Esophagus squamous epithelium (tissue), 5 donors: ENCODE measurements at places on chromosomes 3 and 15.

DNA sequence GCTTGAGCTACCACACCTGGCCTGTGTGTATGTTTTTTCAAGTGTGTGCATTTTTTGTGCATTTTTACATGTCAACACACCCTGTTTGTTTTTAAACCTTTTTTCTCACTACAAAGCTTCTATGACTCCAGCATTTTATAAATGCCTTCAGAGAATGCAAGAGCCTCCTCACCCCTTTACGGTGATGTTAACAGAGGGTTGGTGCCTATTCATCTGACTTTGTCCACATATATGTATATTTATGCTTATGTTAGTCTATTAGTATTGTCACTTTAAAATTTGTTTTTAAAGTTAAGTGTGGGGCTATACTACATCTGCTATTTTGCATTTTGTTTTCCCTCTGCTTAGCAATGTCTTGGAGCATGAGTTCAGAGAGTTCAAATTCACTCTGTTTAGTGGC, 45.8 kb downstream of the EEFSEC start:
- no peak for DNase-seq

DNA sequence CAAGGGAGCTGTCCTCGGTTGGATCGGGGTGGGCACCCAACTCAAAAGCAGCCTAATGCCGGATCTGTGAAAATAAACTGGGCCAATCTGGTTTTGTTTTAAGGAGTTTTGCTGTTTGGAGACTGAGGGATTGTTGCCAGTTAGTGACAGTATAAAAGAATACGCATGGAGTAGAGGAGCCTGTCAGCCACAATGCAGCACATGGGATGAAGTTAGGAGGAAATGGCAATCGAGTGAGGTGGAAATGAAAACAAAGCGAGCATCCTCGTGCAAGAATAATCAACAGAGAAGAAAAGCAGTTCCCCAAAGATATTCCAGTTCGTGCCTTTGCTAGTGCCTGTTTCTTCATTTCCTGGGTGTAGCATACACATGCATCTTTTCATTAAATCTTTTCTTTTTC, 108.4 kb upstream of the RORA start:
- DNase-seq: no peak

DNA sequence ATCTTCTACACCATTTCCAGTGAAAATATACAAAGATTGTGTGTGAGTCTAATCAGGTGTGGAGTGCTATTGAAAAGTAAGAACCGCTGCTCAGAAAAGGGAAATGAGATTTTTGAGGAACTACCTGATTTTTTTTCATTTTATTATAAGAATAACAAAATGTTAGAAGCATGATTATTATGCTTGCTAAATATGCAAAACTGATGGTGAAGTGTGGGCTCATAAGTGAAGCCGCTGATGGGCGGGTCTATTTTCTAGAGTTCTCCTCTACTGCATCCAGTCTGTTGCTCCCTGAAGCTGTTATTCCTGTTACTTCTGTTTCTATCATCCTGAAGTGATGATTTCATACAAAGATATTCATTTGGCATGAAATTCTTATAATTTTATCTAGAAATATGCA, 612.0 kb downstream of the CADM2 start:
- no peak for DNase-seq

- no peak for DNase-seq
These were observed 27.0 kb downstream of the PSTPIP1 start for GRCh38 chr15:77021803-77022381.

GRCh38 chr3:186772701-186773417, 10.5 kb upstream of the EIF4A2 start:
- DNase-seq: peak; percentile 38

DNA sequence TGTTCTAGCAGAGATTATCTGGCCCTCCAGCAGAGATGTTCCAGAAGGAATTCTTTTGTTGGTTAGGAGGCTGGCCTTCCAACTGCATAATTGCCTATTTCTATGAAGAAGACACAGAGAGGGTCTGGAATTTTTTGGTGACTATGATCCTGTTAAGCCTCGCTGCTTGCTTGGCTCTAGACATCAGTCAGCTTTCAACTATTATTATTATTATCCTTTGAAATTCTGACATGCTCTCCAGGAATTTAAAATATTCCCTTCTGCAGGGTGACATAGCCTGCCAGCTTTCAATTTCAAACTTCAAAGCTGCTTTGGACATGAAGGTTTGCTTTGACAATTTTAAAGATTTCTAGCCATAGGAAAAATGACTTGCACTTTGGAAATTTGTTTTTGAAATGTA, 26.3 kb upstream of the ZNF148 start:
- DNase-seq: no peak

DNA sequence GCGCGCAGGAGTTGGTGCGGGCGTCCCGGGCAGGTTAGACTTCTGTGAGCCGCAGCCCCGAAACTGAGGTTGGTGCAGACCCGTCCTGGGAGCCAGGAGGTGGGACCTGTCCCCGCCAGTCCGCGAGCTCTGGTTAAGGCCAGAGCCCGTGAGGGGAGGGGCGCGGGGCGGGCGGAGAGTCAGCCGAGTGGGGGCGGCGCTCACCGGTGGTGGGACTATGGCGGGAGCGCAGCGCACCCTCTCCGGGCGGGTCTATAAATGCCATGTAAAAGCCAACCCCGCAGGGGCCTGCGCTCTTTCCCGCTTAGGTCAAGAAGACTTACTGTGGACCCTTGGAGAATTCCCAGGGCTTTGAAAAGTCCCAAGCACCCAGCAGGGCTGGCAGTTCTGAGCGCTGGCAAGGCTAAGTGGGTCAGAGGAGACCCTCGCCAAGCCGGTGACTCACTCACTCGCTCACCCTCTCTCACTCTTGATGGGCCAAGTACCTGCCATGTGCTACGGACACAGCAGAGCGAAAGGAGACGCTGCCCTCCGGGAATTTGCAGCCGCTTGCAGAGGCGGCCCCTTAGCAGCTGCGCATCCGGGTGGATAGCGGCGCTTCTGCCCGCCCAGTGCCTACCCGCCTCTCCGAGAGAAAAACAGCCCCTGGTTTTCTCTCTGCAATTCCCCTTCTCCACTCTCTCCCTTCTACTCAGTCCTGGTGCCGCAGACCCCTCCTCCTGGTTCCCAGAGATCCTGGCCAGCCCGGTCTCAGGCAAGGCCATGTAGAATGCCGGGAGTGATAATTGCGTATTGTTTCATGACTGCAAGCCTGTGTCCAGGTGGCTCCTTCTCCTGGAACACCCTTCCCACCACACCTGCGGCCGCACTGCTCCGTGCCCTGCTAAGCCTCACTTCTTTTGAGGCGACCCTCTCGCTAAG, at the start of gene ALDH1L1:
ALDH1L1 (minus strand) TSS at position 110 of the 921 bp plus-strand sequence. CDS start 19,607 bp downstream, outside the sequence.
- DNase-seq: peak; percentile 22

DNA sequence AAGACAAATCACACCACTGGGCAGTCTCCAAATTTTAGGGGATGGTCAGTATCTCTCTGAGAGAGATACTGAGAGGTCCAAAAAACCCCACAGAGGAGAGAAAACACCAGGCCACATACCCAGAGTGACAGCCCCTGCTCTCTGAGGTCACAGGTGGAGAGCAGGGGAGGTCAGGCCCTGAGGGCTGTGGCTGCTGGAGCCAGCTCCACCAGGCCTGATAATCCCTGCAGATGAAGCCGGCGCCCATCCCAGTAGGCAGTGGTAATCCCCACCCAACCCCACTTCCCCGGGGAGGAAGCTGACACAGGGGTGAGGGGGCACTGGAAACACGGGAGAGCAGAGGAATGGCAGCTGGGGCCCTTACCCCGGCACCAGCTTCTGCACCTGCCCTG, 31.2 kb upstream of the SRP14 start:
- no peak for DNase-seq

DNA sequence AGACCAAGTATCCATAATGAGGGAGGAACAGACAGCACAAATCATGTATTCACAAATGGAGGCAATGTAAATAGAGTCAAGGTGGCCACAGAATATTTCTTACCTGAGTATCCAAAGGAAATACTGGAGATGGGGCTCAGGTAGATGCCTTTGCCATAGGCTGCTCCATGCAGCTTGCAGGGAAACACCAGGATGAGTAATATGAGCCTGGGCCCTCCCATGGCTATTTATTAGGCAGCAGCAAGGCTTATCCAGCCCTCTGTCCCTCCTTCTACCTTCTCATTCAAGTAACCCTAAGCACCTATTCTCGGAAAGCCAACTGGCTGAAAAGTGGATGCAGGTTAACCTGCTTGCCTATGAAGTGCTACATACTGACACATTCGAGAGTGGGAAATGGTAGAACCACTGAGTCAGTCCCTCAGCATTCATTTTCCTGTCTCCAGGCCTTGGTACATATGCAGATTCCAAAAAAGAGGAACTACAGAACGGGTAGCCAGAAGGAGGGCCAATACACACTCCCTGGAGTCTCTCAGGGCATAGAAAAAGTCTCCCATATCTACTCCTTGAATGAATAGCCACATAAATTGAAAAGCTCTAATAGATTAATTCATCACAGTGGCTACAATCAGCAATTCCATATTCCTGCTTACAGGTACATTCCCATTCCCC, 18.3 kb upstream of the PKM start:
- DNase-seq: no peak

- no peak for DNase-seq
These were observed 628.5 kb downstream of the ROBO2 start for GRCh38 chr3:77668376-77668775.

GRCh38 chr3:156723182-156723619, 48.8 kb downstream of the TIPARP start:
- DNase-seq: no peak

DNA sequence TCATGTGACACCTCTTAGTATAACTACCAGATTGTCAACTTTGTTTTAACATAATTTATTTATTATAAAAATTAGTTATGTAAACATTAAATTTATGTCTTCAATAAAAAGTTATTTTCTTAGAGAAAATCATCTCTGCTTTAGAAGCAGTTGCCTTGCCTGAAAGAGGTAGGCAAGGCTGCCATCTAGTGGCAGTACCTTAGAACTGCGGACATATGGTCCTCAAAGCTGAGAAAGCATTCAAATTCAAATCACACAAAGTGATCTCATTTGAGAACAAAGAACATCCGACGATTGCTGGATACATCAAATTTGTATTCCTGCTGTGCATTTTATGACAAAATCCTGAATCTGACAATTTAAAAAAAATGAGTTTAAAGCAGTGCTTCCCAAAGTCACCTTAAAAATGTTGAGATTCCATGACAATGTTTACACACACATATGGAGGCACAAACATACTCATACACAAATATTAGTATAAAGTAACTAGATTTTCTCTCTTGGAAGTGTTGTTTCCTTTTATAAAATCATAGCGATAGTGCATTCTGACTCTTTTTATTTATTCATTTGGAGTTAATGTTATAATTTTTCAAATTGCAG, 617.4 kb downstream of the CADM2 start:
- DNase-seq: no peak

DNA sequence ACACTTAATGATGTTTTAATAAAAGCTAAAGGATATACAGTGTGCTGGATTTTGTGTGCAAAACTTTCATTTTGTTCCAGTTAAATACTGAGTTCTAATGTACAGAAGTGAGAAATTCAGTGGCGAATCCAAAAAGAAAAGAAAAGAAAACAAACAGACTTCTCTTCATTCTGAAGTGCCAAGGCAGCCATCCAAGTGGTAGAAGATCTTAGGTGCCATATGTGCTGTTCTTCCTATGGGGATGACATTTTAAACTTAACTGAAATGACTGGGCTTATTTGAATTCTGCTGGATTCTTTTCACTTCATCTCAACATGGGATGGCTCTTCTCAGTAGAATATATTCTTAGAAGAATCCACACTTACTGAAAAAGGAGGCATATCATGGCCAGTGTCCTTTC, 416.5 kb downstream of the ROBO2 start:
- DNase-seq: no peak

DNA sequence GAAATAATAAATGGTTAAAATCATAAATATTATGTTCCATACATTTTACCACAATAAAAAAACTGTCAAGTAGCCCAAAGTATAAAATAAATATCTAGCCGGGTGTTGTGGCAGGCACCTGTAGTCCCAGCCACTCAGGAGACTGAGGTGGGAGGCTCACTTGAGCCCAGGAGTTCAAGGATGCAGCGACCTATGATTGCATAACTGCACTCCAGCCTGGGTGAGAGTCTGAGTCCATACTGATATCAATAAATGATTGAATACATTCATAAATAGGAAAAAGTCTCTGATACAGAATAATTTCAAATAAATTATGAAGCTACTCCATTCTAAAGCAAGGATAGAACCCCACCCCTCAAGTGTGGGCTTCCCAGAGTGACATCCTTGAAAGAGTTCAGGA, 68.5 kb upstream of the GATA2 start:
- DNase-seq: no peak

DNA sequence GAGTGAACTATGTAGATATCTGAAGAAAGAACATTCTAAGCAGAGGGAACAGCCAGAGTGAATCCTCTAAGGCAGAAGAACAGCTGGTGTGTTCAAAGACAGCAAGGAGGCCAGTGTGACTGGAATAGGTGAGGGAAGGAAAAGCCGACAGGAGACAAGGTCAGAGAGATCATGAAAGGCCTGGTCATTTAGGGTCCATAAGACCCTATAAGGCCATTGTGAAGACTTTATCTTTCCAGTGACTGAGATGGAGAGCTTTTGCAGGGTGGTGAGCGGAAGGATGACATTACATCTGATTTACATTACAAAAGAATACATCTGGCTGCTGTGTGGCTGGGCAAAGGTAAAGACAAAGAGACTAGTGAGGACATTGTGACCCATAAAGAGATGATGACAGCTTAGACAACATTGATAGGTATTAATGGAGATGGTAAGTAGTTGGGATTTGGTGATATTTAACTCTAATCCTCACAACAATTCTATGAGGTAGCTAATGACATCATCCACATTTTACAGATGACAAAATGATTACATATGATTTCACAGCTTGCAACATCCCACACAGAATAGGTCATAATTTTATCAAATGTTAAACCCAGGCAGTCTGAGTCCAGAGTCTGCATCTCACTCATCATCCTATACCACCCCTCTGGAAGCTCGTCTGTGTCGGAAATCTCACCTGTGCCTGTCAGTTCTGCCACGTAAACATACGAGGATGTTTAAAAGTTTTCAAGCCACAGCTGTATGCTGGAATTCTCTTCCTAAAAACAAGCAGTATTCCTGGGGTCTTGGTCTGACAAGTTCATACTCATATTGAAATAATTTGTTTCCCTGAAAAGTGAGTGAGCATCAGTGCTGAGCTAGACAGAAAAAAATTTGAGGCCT, 70.2 kb upstream of the PIK3R4 start:
- DNase-seq: no peak

DNA sequence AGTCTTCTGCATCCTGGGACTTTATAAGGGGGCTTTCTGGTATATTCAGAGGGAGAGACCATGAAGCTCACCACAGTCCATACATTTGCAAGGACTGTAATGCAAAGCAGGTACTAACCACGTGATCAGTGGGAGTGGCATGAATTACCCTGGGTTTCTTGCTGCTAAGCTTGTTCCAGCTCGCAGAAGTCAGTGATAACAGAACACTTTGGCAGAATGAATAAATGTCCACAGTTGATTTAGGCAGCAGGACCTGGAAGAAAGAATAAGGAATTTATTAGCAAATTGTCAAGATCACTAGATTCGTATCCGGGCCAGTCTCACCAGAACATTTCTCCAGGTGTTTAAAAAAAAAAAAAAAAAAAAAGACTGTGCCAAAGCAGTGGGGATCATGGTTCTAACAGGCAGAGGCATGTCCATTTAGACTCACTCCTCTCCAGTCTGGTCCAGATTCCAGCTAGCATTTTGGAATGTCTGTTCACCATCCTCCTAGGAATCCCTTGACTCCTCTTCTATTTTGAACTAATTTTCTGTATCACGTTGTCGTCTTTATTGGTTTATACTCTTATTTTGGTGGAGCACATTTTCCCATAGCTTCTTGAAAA, 24.5 kb downstream of the HHLA2 start:
- DNase-seq: no peak

GRCh38 chr3:134959516-134959915, 164.5 kb downstream of the EPHB1 start:
- DNase-seq: no peak
